ENCODE measurements at places on chromosomes 16 and 17.

DNA sequence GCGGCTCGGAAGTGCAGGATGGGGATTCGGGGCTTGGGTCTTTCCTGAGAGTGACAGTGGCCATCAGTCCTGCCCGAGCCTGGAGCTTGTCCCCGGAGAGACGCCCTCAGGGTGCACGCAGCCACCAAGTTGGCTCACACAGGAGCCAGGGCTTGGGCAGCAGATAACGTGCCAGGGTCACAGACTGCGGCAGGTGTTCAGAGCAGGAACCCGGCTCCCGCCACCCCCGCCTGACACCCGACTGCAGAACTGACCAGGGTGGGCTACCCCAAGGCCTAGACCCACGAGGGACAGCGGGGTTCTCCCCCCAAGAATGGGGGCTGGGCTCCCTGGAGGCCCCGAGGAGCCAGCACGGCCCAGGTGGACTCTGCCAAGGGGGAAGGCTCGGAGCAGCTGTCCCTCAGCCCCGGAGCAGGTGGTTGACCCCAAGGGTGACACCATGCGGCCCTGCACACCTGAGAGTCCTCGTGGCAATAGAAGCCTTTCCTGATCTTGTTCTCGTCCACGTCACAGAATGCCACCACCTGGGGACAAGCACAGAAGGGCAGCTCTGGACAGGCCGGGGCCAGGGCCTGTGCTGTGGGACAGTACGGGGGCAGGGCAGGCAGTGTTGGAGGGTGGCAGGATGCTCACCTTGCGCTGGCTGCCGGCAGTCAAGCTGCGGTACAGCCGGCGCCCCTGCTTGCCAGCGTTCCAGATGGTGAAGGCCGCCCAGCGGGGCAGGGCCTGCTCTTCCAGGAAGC lies 117.1 kb upstream of the ZNF750 start:
- no peak for DNase-seq

DNA sequence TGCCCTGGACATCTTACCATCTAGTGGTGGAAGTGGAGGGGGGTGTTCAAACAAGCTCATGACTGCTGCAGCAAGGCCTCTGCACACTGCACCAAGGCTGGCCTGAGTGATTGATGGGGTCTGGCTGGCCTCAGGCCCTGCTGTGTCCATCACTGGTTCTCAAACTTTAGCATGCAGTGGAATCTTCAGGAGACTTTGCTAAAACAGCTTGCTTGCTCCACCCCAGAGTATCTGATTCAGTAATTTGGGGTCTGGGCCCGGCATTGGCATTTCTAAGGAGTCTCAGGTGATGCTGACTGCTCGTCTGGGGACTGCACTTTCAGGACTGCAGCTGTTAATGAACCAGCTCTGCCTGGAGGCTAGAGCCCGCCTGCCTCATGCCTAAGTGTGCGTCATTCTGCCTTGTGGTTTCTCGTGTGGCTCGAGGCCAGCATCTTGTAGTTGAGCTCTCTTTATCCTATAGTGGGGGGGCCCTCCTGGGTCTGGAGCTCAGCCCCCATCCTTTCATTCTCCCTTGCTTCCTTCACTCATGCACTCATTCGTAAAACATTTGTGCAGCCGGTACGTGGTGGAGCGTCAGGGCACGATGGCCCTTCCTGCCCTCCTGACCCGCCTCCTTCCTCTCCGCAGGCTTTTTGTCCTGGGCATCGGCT lies 4.1 kb downstream of the MGAT5B start:
- DNase-seq = no peak

- no peak for DNase-seq
These were observed 36.5 kb downstream of the GSE1 start for GRCh38 chr16:85649411-85650134.

DNA sequence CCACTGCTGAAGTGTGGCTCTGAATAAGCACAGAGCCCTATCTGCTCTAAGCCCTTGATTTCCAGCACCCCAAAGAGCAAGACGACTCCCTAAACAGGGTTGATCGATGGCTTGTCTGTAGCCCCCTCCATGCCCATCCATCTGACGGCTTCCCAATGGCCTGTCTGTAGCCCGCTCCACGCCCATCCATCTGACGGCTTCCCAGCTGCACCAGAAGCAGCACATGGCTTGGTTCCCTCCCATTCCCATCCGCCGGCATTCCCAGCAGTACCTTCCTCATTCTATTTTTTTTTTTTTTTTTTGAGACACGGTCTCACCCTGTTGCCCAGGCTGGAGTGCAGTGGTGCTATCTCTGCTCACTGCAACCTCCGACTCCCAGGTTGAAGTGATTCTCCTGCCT lies 64.5 kb downstream of the RBFOX3 start:
- DNase-seq = no peak

- no peak for DNase-seq
These were observed 8.6 kb downstream of the C16orf96 start for GRCh38 chr16:4564661-4565267.

- no peak for DNase-seq
These were observed 11.4 kb downstream of the DYNC1LI2 start for GRCh38 chr16:66740010-66740409.

DNA sequence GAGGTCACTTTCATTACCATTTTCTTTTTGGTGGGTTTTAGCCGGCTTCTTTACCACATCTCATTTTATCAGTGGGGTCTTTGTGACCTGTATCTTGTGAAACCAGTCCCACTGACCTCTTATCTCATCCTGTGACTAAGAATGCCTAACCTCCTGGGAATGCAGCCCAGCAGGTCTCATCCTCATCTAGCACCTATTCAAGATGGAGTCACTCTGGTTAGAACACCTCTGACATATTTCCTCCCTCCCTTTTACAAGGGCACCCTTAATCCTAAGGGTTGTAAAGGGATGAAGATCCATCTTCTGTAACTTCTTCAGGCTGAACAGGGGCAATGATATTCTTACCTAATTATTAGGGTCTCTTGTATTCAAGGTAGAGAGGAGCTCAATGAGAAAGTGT lies 107.9 kb upstream of the HAS3 start:
- no peak for DNase-seq

DNA sequence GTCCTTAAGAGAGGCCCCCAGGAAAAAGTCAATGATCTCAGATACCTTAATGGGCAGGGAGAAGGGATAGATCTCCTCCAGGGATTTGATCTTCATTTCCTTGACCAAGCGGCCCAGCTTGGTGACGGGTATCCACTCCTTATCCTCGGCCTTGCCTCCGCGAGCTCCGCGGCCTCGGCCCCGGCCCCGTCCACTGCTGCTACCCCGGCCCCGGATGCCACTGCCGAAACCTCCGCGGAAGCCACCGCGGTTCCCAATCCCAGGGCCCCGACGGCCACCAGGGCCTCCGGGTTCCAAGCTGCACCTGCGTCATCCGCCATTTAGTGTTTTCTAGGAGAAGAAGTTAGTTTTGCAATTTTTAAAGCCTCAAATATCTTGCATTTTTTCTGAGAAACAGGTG lies 65.2 kb upstream of the KIF2B start:
- no peak for DNase-seq

DNA sequence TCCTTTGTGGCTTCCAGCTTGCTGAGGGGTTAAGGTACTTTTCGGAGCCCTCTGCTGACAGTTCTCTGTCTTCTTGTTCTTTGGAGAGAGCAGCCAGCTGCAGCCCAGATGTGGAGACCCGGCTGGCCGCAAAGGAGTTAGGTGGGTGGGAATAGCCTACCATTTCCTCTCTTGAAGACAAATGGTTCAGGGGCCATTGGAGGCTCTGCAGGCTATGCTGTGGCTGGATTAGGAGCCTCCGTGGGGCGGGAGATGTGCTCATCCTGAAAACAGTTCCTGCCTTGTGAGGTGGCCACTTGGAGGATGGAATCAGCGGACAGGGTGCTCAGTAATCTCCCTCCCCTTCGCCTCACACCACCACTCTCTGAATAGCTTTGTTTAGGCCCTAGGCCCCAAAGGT lies 30.3 kb downstream of the MEOX1 start:
- no peak for DNase-seq

DNA sequence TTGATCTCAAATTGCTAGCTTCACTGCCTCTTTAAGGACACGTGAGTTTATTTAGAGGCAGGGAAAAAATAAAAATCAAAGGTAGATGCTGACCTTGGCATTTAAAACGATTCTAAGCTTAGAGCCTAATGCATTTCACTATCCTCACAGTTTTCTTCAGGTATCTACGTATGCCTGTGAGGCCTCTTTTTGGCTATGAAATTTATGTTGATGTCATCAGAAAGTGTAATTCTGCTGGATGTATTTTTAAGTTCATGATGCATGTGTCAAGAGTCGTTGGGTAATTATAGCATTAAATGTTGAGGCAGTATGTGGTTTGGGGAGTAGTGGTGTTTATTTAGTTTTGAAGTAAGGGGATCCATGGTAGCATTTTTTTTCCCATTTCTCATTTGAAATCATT lies 4.2 kb upstream of the KRTAP3-2 start:
- DNase-seq = no peak

- peak; percentile 90 for DNase-seq
These were observed 7.3 kb downstream of the ABI3 start for GRCh38 chr17:49217651-49218413.

DNA sequence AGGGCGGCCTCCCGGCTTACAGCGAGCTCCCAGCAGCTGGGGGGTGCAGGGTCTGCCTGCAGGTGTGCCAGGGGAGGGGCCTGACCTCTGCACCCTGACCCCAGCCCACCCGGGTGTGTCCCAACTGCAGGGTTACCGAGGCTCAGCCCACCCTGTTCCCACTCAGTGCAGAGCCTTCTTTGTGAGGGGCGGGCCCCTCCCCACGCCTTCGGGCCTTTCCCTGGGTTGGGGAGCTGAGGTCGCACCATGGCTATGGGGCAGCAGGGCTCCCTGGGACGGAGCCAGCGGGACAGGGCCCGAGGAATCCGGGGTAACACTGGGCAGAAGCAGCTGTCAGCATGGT lies 17.1 kb downstream of the CACNA1H start:
- no peak for DNase-seq

- no peak for DNase-seq
These were observed 119.8 kb downstream of the CCT6B start for GRCh38 chr17:34841467-34841866.

- no peak for DNase-seq
These were observed 558 bp upstream of the CHMP6 start for GRCh38 chr17:80990921-80991644.

DNA sequence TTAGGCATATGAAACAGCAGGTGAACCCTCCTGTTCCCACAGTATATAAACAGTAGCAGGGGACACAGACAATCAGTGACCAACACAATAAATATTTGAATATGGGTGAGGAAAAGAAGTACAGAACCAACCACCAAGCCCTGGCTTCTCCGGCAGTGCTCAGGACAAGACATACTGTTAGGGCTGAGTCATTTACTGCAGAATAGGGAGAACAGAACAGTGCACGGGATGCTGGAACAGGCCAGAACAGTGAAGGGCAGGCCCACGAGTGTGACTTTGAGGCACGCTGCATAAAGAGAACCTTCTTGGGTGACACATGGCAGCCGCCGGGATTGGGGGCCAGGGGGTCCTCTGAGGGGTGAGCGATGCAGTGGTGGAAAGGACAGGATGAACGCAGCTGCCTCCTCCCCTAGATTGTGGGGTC lies 160.4 kb downstream of the CMIP start:
- DNase-seq = no peak

DNA sequence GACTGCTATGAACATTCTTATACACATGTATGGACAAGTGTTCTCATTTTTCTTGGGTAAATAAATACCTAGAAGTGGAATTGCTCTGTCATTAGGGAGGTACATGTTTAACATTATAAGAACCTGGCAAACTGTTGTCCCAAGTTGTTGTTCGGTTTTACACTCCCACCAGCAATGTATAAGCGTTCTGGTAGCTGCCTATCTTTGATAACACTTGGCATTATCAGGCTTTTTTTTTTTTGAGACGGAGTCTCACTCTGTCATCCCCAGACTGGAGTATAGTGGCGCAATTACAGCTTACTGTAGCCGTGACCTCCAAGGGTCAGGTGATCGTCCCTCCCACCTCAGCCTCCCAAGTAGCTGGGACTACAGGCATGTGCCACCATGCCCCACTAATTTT lies 16.3 kb downstream of the ATAD5 start:
- DNase-seq = no peak

DNA sequence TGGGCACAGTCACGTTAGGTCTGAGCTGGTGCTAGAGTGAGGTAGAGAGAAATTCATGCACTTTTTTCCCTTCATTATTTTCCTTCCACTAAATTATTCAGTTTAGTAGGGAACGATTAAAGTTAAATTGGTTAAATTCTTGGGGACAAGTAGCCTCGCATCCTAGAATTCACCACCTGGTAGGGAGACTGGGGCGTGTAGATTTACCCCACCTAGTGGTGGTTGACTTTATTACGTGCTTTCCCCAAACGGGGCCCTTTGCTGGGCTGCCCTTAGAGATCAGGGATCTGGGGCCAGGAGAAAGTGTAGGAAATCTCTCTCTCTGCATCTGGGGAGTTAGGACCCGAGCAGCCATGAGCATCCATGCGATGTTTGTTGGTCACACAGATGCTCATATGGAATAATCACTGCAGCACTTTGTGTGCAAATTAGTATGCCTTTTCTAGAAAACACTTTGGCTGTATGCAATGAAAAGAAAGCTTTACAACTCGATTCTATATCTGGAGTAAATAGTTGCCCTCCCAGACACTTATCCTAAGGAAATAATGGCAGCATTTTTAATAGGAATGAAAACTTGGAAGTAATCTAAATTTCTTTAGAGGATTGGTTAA lies 107.0 kb downstream of the PLCG2 start:
- DNase-seq = no peak

DNA sequence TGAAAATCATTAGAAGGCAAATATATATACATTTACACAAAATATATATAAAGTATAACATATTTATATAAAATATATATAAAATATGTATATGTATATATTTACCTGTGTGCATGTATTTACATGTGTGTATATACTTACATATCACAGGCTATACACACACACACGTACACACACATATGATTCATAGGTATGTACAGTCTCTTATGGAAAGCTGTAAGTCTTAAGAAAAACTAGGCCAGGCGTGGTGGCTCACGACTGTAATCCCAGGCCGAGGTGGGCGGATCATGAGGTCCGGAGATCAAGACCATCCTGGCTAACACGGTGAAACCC lies 14.7 kb downstream of the TOM1L2 start:
- DNase-seq = peak; percentile 15

DNA sequence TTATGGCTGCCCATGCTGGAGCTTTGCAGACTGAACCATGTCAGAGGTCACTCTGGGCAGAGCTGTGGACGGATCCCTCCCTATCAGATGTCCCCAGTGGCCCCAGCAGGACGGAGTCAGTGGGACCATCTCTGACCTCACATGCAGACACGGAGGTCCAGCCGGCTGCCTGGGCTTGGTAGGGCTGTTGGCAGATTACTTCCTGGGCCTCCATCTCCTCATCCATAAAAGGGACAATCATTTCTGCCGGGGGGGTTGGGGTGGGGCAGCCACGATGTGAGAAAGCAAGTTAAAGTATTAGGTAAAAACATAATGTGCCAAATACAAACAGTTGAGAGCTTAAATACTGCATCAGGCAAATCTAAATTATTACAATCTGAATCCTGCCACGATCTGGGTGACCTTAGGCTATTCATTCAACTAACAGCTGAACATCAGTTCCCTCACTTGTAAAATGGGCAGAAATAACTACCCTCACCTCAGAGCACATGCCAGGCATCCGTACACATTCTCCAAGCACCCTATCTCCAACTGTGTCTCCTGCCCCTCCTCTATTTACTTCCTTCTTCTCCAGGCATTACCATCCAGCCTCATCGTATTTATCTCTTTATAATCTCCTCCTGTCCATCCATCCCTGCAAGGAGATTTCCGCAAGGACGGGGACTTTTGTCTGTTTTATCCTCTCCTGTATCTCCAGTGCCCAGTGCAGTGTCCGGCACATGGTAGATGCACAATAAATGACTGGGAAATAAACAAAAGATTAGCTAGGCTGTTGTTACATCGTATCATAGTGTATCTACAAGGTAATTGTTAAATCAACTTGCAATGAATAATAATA lies 192.3 kb upstream of the FOXF1 start:
- no peak for DNase-seq

- no peak for DNase-seq
These were observed 197.6 kb downstream of the MSI2 start for GRCh38 chr17:57453841-57454425.
